Activated naive CD4-positive, alpha-beta T cell treated with anti-CD3 and anti-CD28 coated beads, Interleukin-2, amount 50 U/mL, for 16 hours (primary cell): ENCODE measurements at places on chromosomes 4 and X.
A peak's percentile ranks its signal among the peaks of the same experiment; 100 is the strongest.

DNA sequence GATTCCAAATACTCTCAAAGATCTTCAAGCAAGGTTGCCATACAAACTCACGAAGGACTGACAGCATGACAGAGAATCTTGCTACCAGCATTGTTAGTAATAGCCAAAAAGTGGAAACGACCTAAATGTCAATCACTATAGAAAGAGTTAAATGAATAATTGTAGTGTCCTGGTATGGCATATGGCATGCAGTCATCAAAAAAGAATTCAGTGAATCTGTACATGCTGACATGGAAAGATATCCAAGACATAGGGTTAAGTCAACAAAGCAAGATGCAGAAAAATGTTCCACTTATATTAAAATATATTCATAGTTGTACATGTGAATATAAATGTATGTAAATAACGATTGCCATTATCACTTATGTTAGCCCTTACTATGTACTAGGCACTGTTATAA lies 37.6 kb downstream of the SRPX2 start:
- DNase-seq, result no peak

- no peak for DNase-seq
Measured at GRCh38 chr4:82780170-82780751, 18.3 kb downstream of the SCD5 start.

- DNase-seq, result no peak
Measured at GRCh38 chrX:71953391-71953790, 42.7 kb downstream of the NHSL2 start.

DNA sequence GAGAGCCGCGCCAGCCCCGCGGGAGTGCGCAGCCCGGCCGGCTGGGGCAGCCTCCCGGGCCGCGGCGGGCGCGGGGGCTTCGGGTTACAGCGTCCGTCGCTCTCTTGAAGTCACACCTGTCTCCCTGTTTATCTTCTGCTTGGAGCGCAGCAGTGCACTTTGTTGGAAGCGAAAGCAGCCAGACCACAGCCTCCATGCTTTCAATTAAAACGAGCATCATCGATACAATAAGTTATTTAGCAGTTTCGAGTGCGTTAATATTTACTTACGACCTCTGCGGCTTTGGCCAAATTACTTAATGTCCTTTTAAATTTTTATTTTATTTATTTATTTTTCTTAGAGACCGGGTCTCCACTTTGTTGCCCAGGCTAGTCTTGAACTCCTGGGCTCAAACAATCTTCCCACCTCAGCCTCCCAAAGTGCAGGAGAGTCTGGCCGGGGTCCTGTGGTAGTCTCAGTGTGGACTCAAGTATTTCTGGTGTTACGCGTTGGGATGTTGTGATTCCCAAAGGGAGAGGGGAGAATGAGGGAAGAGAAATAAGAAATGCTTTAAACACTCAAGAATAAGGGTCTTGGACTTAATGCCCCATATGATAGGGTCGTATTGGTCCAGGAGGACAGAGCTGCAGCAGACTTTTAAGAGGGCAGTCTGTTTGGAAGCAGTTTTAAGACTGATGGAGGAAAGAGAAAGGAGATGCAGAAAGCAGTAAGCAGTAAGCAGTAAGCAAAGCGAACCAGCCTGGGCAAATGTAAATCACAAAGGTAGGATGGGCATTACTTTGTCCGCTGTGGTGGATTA lies 504 bp upstream of the PDLIM3 start:
- DNase-seq, result no peak

- no peak for DNase-seq
Measured at GRCh38 chr4:88880501-88881226, 176.3 kb downstream of the FAM13A start.

GRCh38 chr4:181194096-181194495 lies 1049.1 kb upstream of the TENM3 start:
- DNase-seq, result no peak

GRCh38 chrX:39301036-39301435 lies 499.8 kb downstream of the MID1IP1 start:
- DNase-seq, result no peak

GRCh38 chr4:15002659-15003400 lies 549 bp downstream of the CPEB2 start:
- DNase-seq, result peak; percentile 78

GRCh38 chrX:129461801-129462456 lies 61.4 kb downstream of the SMARCA1 start:
- DNase-seq, result no peak

GRCh38 chrX:34585561-34585960 lies 71.5 kb downstream of the TMEM47 start:
- DNase-seq, result no peak

DNA sequence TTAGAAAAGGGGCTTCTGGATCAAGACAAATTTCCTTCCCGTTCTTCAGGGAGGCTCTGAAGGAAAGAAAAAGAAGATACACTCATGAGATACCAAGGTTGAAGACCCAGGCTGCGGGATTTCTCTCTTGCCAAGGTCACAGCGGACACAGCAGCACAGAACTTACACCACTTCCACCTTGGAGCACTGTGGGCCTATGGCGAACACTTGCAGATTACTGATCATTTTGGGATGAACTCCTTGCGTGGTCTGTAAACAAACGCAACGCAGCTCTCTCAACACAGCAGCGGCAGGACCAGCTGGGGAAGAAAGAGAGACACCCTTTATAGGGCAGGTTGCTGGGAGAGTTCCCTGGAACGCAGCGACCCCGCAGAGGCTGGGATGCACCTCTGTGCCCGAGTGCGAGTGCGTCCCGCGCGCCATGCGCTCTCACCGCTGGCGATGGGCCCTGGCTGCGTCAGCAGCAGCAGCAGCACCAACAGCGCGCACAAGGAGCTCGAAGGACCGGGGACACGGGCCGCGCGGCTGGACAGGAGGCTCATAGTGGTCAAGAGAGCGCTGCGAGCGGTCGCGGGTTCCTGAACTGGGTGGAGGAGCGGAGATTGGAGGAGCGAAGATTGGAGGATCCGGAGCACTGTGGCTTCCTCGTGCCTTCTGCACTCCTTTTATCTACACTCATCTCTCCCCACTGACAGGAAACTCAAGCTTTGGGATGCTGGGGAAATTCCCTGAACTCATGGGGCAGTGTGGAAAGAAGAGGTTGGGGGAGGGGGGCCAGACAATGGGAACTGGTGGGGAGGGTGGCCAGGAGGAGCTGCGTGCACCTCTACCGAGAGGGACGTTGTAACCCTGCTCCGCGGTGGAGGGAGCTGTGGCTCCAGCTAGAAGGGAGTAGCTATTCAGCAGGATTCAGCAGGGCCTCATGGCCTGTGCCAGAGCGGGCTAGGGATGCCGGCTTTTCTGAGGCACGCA lies at the start of gene CXCL5:
CXCL5 (minus strand) TSS at position 638 of the 972 bp plus-strand sequence; CDS start at position 542, 96 bp downstream.
- DNase-seq, result no peak

DNA sequence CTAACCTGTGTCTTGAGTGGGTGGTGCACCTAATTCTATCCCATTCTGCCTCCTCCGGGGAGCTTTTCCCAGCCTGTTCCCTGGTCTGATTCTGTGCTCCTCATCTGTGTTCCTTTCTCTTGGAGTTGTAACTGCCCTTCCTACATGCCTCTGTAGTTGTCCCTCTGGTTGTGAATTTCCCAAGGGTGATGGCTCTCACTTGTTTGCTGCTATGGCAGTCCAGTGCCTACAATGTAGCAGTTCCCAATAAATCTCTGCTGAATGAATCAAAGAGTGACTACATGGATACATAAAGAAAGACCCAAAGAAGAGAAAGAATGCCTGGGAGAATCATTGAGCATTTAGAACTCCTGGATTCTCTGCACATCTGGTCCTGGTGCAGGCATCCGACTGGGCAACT lies 141.6 kb downstream of the HS3ST1 start:
- no peak for DNase-seq
